T-helper 17 cell (primary cell): ENCODE measurements at places on chromosomes 16 and 17. TPM values are rescaled to one million over a fixed set of nuclear protein-coding genes. Genes with fewer than 3 reads are reported as not detected.

- peak overlapping the region; percentile 94 for H3K4me3 ChIP-seq
- H3K4me1 ChIP-seq, result peaks cover 26% of the 10 kb centered on the region
- peaks cover 8% of the 10 kb centered on the region for H3K27me3 ChIP-seq
Measured at GRCh38 chr17:44345454-44346026, 438 bp downstream of the GRN start.

DNA sequence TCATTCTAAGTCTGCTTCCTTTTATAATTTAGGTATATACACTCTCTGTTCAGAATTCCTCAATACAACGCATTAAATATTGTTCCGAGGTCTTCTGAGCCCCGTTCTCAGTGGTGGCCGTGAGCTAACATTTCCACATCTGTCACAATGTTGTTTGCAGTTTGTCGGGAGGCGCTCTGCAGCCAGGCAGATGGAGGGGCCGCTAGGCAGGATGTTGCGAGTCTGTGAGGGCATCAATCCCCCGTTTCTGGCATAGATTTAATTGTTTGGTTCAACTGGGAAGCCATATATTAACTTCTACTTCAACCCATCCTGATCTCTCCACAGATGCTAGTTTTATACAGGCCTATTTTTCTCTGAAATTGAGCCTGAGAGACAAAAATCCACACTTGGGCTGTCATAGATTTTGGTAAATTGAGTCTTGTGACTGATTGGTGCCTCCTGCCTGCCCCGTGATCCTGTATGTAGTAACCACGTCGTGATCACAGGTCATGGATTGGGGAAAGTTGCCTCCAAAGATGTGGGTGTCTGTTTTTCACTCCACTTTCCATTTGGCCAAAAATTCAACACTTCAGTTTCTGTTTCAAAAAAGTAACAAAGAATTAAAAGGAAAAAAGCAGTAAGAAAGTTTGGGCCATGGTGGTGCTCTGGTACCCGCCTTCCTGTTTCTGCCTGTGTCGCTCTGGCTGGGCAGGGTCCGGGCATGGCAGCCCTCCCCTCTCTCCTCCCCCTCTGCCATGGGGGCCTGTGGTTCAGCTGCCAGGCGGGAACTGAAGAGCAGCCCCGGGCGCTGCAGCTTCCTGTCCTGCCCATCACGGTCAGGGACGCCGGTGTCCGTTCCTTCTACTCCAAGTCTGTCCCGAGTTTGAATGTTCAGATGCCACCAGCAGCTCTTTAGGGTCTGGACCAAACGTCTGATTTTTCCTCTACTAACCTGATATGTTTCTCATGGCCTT lies 41.5 kb downstream of the RPTOR start:
- peaks cover 38% of the 10 kb centered on the region for H3K4me1 ChIP-seq
- no peak overlapping the region for H3K4me3 ChIP-seq
- H3K27me3 ChIP-seq, result no peaks in the 10 kb centered on the region

DNA sequence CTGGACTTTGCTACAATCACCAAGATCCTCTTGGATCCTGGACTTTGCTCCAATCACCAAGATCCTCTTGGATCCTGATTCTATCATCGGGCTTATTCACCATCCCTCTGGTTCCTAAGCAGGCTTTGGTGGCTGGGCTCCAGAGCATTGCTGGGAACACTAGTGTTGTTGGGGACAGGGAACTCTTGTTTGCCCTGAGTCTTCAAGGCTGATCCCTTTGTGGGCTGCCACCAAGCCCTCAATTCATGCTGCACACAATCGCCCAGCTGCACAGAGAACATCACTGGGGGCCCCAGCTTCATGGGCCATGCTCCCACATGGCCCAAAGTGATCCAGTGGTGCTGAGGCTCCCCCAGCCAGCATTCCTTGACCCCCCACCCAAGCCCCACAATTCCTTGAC lies 88.3 kb downstream of the TMEM132E start:
- H3K36me3 ChIP-seq, result peaks cover 3% of the 10 kb centered on the region
- H3K27me3 ChIP-seq, result peaks cover 54% of the 10 kb centered on the region
- no peak overlapping the region for H3K4me3 ChIP-seq
- no peak for DNase-seq

DNA sequence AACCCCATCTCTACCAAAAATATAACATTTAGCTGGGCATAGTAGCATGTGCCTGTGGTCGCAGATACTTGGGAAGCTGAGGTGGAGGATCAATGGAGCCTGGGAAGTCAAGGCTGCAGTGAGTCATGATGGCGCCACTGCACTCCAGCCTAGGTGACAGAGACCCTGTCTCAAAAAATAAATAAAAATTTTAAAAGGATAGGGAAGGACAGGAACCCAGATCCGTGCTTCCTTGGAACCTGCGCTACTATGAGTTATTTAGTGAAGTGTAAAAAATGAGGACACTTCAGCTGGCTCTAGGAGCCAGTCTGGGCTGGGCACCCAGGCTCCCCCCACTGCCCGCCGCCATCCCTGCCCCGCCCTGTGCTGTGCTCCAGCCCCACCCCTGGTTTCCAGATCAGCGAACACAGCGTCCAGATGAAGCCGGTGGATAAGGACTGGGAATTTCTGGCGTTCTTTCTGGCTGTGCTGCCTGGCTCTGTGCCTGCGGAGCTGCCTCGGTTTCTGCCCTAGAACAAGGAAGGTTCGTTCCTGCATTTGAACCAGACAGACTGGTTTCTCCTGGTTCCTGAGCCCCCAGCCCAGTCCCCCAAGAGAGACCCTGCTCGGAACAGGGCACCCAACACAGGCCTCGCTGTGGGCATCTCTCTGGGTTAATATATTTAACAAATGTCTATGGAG lies 18.5 kb downstream of the PLLP start:
- H3K4me1 ChIP-seq, result peaks cover 24% of the 10 kb centered on the region
- H3K27ac ChIP-seq, result peak overlapping the region; percentile 90
- no peak for DNase-seq
- no peaks in the 10 kb centered on the region for H3K36me3 ChIP-seq

GRCh38 chr17:1956134-1956533 lies 69.0 kb downstream of the RTN4RL1 start:
- peaks cover 2% of the 10 kb centered on the region for H3K4me1 ChIP-seq
- H3K4me3 ChIP-seq, result no peak overlapping the region
- no peak overlapping the region for H3K27ac ChIP-seq
- H3K27me3 ChIP-seq, result peaks cover 7% of the 10 kb centered on the region
- H3K36me3 ChIP-seq, result no peaks in the 10 kb centered on the region

- H3K36me3 ChIP-seq, result peaks cover 3% of the 10 kb centered on the region
- DNase-seq, result no peak
- no peaks in the 10 kb centered on the region for H3K27me3 ChIP-seq
- H3K27ac ChIP-seq, result peak overlapping the region; percentile 97
- peak overlapping the region; percentile 99 for H3K4me3 ChIP-seq
Measured at GRCh38 chr16:27316038-27316680, 2.4 kb downstream of the IL4R start.

DNA sequence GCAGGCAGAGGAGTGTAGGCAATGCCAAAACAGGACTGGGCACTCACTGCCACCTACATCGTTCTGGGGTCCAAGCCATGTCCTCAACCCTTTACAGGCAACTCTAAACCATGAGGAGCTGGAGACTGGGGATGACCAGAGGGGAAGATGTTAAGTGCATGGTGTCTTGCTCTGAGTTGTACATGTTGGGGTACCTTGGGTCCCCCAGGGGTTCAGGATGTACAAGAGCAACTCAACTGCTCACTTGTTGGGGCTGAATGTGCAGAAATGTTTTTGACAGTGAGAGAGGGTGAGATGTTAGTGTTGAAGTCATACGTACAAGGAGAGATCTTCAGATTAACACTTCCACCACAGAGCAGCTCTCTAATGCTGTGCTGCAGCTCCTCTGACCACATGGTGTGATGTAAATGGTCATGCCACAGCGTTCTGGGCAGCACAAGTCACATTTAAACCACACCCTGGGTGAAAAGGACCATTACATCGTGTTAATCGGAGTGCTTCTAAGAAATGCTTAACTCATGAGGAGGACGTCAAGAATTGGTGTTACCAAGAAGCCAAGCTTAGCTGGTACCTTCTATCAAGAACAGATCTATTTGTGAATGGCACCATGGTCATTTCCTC lies 2.4 kb downstream of the CCL18 start:
- DNase-seq, result no peak
- H3K27me3 ChIP-seq, result peaks cover 44% of the 10 kb centered on the region
- no peak overlapping the region for H3K4me3 ChIP-seq
- no peaks in the 10 kb centered on the region for H3K4me1 ChIP-seq

GRCh38 chr16:50535506-50536257 lies 12.5 kb upstream of the NKD1 start:
- H3K36me3 ChIP-seq, result peaks cover 4% of the 10 kb centered on the region
- H3K4me1 ChIP-seq, result peaks cover 2% of the 10 kb centered on the region
- DNase-seq, result no peak
- H3K27ac ChIP-seq, result no peak overlapping the region

DNA sequence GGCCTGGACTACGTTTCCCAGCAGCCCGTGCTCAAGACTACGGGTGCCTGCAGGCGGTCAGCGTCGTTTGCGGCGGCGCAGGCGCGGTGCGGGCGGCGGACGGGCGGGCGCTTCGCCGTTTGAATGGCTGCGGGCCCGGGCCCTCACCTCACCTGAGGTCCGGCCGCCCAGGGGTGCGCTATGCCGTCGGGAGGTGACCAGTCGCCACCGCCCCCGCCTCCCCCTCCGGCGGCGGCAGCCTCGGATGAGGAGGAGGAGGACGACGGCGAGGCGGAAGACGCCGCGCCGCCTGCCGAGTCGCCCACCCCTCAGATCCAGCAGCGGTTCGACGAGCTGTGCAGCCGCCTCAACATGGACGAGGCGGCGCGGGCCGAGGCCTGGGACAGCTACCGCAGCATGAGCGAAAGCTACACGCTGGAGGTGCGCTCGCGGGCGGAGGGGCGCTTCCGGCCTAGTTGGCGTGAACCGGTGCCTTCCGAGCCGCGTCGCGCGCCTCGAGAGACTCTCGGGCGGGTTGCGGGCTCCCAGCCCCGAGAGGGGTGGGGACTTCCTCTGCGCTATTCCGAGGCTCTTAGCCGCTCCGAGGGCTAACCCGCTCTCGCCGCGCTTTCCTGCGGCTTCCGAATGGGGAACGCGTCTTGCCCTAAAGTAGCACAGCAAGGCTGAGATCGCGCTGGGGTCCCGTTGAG lies at the start of gene RBL2:
Gene RBL2 (plus strand): TSS at position 95 of the 689 bp plus-strand sequence. CDS start 86 bp downstream, at position 181.
- H3K36me3 ChIP-seq, result peaks cover 1% of the 10 kb centered on the region
- DNase-seq, result peak; percentile 72
- peaks cover 38% of the 10 kb centered on the region for H3K4me1 ChIP-seq
- peak within 1 kb of the TSS; percentile 97 for H3K27ac ChIP-seq

DNA sequence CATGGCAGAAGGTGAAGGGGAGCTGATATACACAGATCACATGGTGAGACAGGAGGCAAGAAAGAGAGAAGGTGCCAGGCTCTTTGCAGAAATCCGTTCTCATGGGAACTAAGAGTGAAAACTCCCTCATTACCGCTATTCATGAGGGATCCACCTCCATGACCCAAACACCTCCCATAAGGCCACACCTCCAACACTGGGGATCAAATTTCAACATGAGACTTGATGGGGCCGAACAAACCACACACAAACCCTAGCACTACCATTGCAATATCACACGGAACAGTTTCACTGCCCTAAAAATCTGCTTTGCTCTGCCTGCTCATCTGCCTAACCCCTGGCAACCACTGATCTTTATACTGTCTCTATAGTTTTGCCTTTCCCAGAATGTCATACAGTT lies 34.8 kb downstream of the C17orf67 start:
- no peaks in the 10 kb centered on the region for H3K27me3 ChIP-seq
- H3K27ac ChIP-seq, result no peak overlapping the region
- no peak for DNase-seq
- no peak overlapping the region for H3K4me3 ChIP-seq

- no peak overlapping the region for H3K4me3 ChIP-seq
- no peak for DNase-seq
- peaks cover 3% of the 10 kb centered on the region for H3K36me3 ChIP-seq
- H3K4me1 ChIP-seq, result peaks cover 2% of the 10 kb centered on the region
- no peaks in the 10 kb centered on the region for H3K27me3 ChIP-seq
Measured at GRCh38 chr17:29793501-29793900, 136.5 kb downstream of the SSH2 start.

- no peak for DNase-seq
- H3K4me3 ChIP-seq, result no peak overlapping the region
Measured at GRCh38 chr17:27536781-27537180, 80.5 kb downstream of the KSR1 start.

DNA sequence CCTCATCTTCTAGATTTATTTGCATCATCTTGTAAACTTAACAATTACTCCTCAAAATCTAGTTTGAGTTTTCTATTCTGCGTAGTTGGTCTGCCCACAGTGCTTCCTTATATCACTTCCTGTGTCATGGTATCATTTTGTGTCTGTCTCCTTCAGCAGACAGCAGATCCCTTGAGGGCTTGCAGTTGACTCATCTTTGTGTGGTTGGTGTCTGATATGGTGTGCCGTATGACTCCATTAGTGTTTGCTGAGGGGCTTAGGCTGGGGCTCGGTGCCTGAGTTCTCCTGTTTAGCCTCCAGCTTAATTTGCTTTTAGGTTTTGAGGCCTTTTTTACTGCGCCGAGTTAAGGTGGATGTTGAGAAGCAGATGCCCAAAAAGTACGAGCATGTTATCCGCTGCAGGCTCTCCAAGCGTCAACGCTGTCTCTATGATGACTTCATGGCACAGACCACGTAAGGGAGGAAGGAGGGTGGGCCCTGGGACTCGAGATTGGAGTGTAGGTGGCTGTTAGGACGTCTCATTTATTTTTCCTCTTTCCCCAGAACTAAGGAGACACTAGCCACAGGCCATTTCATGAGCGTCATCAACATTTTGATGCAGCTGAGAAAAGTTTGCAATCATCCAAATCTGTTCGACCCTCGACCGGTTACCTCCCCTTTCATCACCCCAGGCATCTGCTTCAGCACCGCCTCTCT lies 16.9 kb downstream of the SRCAP start:
- no peaks in the 10 kb centered on the region for H3K27me3 ChIP-seq
- H3K36me3 ChIP-seq, result peaks cover 23% of the 10 kb centered on the region
- peak overlapping the region; percentile 83 for H3K27ac ChIP-seq
- H3K4me1 ChIP-seq, result peaks cover 25% of the 10 kb centered on the region
- no peak overlapping the region for H3K4me3 ChIP-seq
- DNase-seq, result peak; percentile 14

GRCh38 chr17:17843096-17843495 lies 6.3 kb upstream of the SREBF1 start:
- no peak for DNase-seq
- no peak overlapping the region for H3K4me3 ChIP-seq
- H3K36me3 ChIP-seq, result no peaks in the 10 kb centered on the region
- peaks cover 19% of the 10 kb centered on the region for H3K4me1 ChIP-seq
- no peaks in the 10 kb centered on the region for H3K27me3 ChIP-seq
- peak overlapping the region; percentile 96 for H3K27ac ChIP-seq

KRT33A gene
- not detected for total RNA-seq

PRSS27 gene
- 1.4 TPM for total RNA-seq

IRX5 gene
- total RNA-seq, result 0.15 TPM

TM4SF5 gene
- not detected for total RNA-seq

SKAP1 gene
- 136 TPM for total RNA-seq

BIRC5 gene
- total RNA-seq, result 0.40 TPM

CTF1 gene
- 0.26 TPM for total RNA-seq

SLC6A4 gene
- total RNA-seq, result 0.10 TPM
